ENCODE measurements at places on chromosomes 3 and 15.

GRCh38 chr15:58161436-58161930 is 23.3 kb downstream of the AQP9 start:
- DNase-seq, result no peak

DNA sequence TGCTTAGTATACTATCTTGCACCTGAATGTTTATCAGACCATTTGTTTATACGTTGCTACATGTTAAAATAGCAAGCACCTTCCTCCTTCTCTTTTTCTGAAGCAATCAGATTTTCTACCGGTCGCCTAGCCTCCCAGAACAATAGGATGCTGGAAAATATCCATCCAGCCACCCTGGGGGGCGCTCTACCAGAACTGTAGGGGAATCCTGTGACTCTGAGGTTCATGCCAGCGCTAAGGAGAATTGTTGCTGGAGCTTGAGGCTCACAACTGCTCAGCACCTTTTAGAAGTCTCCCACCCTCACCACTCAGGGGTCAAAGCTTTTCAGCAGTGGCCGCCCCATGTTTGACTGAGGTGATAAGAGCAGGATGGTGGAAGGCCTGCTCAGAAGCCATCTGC is 27.5 kb downstream of the SQOR start:
- DNase-seq, result no peak

DNA sequence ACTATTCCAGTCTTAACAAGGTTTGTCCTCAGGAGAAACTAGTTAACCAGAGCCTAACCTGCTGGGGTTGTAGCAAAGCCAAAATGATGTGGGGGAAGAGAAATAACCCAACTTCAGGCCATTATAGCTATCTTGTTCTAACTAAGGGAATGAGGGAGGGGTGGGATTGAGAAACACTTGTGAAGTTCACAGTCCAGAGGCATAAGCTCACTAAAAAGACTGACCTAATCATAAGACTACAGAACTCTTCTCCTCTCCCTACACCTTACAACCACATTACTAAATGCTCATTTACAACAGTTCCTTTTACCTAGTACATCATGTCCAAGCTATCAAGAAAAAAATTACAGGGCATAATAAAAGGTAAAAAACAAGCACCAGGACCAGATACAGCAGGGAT is 52.8 kb downstream of the UBE3A start:
- DNase-seq, result no peak

GRCh38 chr15:99454941-99455788 is 110.6 kb upstream of the MEF2A start:
- DNase-seq, result peak; percentile 87

- no peak for DNase-seq
Observed at GRCh38 chr3:187228740-187229139, 31.5 kb downstream of the RTP1 start.

GRCh38 chr3:191329654-191330529 is at the start of gene UTS2B:
Gene UTS2B (minus strand): TSS chr3:191330526. CDS start chr3:191282189, 48,337 bp downstream.
- peak; percentile 38 for DNase-seq

DNA sequence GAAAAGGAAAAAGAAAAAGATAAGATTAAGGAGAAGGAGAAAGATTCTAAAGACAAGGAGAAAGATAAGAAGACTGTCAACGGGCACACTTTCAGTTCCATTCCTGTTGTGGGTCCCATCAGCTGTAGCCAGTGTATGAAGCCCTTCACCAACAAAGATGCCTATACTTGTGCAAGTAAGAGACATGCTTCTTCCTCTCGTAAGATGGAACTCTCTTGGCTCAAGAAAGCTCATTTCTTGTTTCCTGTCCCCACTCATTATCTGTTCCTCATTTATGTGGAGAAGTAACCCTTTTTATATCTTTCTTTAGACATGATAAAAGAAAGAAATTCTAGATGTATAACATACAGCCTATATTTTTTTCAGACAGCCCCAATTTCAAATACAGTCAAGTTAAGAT is 101.4 kb downstream of the KLHL25 start:
- no peak for DNase-seq

- DNase-seq, result no peak
Observed at GRCh38 chr3:14096742-14097141, 27.9 kb downstream of the CHCHD4 start.

- no peak for DNase-seq
Observed at GRCh38 chr15:60970246-60971170, 258.6 kb downstream of the RORA start.

DNA sequence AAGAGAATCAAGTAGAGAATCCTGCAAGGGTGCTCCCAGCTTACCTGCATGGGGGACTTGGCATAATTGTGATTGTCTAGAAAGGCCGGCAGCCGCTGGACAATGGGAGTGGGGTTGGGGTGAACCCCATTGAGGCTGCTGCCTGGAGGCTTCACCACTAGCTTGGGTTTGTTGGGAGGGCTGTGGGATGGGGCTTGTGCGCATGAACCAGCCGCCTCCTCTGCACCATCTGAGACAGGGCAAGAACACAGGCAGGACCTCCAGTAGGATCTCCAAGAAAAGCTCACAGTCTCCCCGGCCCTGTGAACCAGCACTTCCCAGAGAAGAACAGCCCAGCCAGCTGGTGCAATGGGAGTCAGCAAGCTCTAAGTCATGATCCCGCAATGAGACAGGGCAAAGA is 39.8 kb downstream of the SEMA3G start:
- DNase-seq, result no peak

DNA sequence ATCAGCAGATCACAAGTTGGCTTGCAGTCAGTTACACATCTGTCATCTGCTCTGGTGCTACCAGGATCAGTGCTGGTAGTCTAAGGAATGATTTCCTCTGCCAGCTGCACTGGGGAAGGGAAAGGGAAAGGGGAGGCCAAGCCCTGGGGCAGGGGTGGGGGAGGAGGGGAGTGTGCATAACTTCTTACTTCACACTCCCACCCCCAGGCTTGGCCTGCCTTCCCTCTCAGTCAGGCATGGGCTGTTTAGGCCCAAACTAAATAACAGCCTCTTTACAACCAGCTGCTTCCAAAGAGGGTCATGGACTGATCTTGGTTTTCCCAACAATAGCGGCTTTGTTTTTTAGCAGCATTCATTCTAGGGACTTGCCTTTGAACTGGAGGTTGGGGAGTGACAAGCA is 86.1 kb upstream of the PSMD6 start:
- DNase-seq, result no peak

- DNase-seq, result no peak
Observed at GRCh38 chr3:113242096-113242581, 30.8 kb downstream of the BOC start.

DNA sequence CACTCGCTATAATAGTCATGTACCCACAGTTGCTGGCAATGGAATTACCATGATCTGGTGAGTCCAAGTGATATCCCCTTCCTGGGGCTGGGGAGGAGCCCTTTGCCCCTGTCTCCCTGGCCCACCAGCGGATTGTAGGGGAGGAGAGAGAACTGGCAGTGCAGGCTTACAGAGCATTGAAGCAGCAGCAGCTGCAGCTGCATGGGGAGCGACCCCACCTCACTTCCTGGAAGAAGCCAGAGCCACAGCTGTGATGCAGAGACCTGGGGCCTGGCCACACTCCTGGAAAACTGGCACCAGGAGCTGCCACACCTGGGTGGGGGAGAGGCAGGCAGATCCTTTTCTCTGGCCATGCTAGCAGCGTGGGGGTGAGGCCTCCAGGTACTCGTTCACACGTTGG is 300.1 kb upstream of the PROK2 start:
- no peak for DNase-seq

- DNase-seq, result no peak
Observed at GRCh38 chr15:90053685-90054466, 48.4 kb downstream of the IDH2 start.

DNA sequence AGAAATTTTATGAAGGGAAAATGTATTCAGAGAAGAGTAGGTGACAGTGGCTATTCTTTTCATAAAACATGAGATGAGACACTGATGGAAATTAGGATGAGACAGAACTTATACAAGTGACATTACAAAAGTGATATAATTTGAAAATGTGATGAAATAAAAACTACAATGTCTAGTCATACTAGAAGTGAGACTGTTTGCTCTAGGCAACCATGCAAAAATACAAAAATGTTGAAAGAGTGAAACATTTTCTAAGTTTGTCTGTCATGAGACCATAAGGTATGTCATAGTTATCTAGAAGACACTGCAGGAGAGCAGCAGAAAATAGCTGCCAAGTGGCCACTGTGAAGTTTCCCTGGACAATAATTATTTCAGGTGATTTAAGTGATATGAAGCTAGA is 459.5 kb downstream of the DIPK2A start:
- DNase-seq, result no peak

- no peak for DNase-seq
Observed at GRCh38 chr15:29311696-29312095, 42.1 kb upstream of the NSMCE3 start.

DNA sequence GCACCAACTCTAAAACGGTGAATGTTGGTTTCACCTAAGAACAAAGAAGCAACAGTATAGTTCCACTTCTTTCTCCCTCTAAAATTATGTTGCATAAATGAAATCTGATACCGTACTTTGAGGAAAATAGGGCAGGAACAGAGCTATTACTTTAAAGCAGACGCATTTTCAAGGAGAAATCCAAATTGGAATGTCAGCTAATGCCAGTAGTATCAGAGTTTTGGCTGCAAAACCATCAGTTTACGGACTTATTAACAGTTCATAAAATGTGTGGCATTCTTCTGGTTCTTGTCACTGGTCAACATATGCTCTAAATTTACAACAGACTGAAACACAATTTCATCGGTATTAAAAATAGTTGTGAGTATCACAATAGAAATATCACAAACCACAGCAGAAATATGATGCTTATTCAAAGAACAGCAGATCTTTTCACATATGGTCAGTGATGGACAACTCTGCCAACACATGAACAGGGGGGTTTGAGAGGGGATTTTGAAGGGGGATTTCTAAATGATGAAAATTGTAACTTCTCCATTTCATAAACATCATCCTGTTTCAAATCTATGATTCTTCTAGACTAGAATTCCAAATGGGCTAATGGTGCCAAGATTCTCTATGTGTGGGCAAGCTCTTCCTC is 38.7 kb upstream of the ROBO2 start:
- DNase-seq, result no peak

GRCh38 chr3:188133646-188134045 is 20.3 kb upstream of the LPP start:
- DNase-seq, result no peak

GRCh38 chr15:101043911-101044624 is 124.9 kb downstream of the LRRK1 start:
- peak; percentile 10 for DNase-seq
